ENCODE measurements at places on chromosomes 6 and 20.

- DNase-seq, result no peak
Observed at GRCh38 chr6:156125844-156126243, 651.3 kb upstream of the ARID1B start.

DNA sequence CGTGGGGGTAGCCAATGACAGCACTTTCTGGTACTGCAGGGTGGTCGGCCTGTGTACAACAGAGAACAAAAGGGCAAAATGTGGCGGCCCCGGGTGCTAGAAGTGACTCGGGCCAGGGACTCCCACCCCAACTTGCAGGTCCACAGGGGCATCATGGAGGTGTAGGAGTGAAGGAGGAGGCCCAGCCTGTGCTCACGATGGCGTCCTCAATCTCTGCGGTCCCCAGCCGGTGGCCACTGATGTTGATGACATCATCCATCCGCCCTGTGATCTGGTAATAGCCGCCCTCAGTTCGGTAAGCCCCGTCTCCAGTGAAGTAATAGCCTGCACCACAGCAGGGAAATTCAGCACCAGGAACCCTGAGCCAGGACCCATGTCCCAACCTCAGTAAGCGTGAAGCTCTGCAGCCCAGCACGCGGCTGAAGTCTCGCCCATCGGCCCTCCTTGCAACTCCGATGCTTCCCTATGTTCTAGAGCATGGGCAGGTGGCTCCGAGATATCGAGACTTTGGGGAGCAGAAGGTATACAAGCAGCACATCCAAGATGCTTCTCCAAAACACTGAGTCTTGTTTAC lies 20.2 kb upstream of the APMAP start:
- DNase-seq, result no peak

DNA sequence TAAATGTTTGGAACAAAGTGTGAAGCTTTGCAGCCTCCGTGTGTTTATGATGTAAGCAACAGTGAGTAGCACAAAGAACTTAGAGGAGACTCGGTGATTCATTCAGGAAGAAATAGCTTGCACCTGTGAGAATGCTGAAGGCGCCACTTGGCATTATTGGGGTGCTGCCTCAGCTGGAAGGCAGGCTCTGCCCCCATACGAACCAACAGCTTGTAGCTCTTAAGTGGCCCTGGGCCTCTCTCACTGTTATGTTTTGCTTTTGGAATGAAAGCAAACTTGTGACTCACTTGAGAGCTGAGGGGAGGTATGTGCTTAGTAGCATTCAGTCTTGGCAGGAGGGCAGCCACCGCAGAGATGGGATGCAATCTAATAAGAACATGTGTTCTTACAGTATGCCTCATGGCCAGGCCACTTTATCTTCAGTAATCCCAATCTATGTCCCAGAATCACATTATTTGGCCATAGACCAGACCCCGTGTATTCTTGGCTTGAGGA lies 310.7 kb downstream of the EYA4 start:
- DNase-seq, result no peak

DNA sequence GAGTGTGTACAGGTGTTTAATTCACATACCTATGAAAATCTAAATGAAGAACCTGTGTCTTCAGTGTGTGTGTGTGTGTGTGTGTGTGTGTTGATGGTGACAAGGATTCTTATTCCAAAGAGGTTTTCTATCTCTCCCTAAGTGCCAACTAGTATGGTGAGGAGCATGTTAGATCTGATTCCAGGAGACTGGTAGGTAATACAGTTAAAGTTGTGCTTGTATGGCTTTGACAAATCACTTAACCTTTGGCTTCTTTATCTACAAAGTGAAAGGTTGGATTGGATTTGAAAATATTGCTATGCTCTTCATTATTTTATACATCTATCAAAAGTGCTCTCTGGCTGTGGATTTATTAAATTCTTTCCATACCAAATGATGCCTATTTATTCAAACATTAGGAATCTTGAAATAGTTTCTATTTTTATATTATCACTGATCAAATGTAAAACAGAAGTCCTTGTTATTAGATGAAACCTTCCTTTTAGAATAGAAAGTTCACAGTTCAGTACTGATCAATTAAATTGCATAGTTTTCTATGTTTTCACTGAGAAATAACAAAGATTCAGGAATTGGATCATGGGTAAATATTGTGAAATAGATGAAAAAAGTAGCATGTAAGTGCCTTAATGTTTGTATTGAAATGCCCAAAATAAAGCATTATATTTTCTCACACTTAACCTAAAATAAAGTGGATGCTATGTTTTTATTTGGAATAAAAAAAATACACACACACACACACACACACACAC lies 84.4 kb upstream of the MLIP start:
- DNase-seq, result no peak

GRCh38 chr6:97666889-97667288 lies 383.9 kb upstream of the MMS22L start:
- no peak for DNase-seq

- DNase-seq, result no peak
Observed at GRCh38 chr20:20289331-20289730, 78.6 kb upstream of the INSM1 start.

- DNase-seq, result no peak
Observed at GRCh38 chr6:52590152-52590891, 13.5 kb upstream of the TRAM2 start.

- no peak for DNase-seq
Observed at GRCh38 chr6:149228311-149228955, 89.1 kb upstream of the TAB2 start.

DNA sequence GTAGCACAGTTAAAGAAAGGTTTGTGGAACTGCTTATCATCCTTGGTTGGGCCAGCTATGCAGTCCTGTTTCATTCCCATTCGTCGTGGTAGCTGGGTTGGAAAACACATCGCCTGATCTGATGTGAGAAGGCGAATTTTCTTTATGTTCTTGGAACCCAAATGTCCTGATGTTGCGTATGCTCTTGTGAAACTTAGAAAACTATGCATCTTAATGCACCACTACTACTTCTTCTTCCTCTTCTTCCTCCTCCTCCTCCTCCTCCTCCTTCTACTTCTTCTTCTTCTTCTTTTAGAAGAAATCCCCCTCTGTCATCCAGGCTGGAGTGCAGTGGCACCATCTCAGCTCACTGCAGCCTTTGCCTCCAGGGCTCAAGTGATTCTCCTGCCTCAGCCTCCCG lies 381.6 kb downstream of the UTRN start:
- no peak for DNase-seq

DNA sequence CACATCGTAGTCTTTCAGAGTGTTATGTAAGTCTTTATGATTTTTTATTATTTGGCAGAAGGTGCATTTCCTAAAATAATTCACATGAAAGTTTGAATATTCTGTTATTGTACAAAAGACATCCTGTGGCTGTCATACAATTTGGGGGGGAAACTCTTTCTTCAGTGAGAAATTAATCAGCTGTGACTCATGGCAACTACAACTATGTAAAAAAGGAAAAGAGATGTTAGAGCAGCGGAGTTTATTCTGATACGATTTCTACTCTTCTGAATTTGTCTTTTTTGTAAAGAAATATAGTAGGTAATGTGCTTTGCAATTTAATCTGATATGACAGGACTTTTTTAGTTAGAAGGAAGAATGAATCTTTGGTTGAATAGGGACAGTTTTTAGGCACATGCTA lies 14.2 kb downstream of the COL19A1 start:
- DNase-seq, result no peak

DNA sequence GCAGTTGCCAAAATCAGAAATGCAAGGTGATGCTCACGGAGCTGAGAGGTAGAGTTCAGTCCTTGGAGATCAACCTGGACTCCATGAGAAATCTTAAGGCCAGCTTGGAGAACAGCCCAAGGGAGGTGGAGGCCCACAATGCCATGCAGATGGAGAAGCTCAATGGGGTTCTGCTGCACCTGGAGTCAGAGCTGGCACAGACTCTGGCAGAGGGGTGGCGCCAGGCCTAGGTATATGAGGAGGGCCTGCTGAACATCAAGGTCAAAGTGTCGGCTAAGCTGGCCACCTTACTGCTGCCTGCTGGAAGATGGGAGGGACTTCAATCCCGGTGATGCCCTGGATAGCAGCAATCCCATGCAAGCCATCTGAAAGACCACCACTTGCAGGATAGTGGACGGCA lies 23.9 kb upstream of the FUT9 start:
- DNase-seq, result no peak

- no peak for DNase-seq
Observed at GRCh38 chr20:56859039-56859800, 230.1 kb downstream of the TFAP2C start.

DNA sequence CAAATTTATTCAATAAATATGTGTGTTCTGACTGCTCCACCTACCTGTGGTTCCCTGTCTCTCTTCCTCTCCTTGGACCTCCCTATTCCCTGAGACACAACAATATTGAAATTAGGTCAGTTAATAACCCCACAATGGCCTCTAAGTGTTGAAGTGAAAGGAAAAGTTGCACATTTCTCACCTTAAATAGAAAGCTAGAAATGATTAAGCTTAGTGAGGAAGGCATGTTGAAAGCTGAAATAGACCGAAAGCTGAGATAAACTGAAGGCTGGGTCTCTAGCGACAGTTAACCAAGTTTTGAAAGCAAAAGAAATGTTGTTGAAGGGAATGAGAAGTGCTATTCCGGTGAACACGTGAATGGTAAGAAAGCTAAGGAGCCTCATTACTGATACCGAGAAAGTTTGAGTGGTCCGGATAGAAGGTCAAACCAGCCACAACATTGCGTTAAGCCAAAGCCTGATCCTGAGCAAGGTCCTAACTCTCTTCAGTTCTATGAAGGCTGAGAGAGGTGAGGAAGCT lies 34.1 kb downstream of the UST start:
- DNase-seq, result no peak

DNA sequence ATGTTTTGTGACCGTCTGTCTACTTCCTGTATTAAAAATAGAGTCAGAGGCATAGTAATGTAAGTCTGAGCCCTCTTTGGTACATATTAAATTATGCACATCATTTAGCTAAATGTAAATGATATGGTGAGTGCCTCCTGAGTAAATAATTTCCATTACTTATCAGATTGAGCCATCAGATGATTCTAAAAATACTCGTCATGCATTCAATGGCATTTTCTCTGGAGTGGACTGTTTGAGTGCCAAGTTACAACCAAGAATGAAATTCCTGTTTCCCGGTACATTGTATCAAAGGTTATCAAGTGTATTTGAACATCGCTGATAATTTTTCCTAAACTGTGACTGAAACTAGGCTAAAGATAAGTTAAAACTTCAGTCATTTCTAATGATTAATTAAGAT lies 81.0 kb downstream of the AKAP7 start:
- no peak for DNase-seq

DNA sequence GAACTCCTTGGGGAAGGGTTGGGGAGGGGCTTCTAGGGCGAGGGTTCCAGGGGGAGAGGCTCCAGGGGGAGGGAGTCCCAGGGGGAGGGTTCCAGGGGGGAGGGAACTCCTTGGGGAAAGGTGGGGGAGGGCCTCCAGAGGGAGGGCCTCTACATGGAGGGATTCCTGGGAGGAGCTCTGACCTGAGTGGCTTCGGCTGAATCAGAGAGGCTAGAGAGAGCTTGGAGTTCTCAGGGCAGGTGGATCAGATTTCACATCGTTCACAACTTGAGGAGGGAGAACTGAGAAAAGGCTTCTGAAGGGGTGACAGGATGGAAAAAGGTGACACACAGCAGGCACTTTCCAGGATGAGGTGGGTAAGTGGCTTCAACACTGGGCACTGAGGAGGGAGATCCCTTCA lies 49.1 kb downstream of the DAAM2 start:
- no peak for DNase-seq

DNA sequence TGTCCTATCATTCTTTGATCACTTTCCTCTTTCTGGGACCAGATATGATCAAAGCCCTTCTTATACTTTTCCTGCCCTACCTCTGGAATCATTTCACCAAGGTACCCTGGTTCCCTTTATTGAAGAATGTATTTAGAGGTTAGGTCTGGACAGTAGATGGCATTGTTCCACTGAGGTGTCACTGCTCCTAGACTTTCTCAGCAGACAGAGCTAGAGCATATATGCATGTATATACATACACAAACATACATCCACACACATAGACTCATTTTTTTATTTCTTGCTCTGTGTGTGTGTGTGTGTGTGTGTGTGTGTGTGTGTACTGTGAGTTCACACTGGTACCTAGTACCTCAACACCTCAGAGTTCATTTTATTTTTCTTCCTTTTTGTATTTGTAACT lies 40.9 kb downstream of the PTPRA start:
- DNase-seq, result no peak

DNA sequence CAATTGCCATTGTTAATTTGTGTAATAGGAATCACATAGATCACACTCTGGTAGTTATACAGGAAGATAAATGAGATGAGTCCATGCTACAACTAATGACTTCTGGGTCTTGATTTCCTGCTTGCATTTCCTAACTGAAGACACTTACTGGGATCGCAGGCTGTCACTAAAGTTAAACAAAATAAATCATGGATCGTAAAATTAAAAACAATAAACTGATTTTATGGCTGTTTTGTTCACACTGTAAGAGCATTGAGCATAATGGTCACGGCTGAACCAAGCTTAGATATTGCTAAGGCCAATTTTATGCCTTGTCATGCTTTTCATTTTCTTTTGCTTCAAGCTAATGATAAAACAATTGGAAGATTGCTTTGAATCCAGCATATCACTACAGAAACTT lies 332.5 kb upstream of the CITED2 start:
- no peak for DNase-seq

- DNase-seq, result no peak
Observed at GRCh38 chr20:24675651-24676352, 206.4 kb downstream of the SYNDIG1 start.

- DNase-seq, result no peak
Observed at GRCh38 chr6:1761477-1761877, 151.8 kb downstream of the FOXC1 start.

DNA sequence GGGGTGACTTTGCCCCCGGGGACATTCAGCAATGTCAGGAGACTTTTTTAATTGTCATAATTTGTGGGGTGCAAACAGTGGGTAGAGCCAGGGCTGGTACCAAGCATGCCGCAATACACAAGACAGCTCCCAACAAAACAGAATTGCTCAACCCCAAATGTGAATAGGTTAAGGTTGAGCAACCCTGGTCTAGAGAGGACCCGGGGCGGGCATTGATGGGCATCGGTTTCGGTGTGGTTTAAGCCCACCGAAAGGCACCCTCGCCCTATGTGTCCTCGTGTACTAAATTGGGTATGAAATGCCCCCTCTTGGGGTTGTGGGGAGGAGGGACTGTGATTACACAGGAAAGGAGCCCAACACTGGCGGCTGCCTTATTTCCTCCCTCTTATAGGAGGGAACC lies 36.0 kb downstream of the KIAA1755 start:
- no peak for DNase-seq

- no peak for DNase-seq
Observed at GRCh38 chr6:108484016-108484415, 76.7 kb upstream of the FOXO3 start.

- no peak for DNase-seq
Observed at GRCh38 chr6:45710304-45710821, 305.3 kb downstream of the CLIC5 start.

DNA sequence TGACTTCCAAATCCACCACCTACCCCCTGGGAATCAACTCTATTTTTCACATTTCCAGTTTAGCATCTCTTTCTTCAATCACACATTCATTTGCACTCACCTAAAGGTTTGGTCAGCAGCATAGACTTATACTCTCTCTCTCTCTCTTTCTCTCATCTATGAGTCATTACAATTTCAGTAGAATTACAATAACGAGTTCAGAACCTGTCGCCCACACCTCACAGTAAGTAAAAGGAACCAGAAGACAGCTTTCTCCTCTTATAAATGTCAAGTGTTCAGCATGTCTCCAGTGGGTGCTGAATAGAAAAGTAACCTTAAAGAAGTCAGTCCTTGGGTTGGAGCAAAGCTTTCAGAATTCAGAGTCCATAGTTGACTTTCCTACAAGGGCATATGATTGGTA lies 1.1 kb upstream of the PHACTR1 start:
- DNase-seq, result no peak
